ENCODE measurements at places on chromosomes 1 and 21.

DNA sequence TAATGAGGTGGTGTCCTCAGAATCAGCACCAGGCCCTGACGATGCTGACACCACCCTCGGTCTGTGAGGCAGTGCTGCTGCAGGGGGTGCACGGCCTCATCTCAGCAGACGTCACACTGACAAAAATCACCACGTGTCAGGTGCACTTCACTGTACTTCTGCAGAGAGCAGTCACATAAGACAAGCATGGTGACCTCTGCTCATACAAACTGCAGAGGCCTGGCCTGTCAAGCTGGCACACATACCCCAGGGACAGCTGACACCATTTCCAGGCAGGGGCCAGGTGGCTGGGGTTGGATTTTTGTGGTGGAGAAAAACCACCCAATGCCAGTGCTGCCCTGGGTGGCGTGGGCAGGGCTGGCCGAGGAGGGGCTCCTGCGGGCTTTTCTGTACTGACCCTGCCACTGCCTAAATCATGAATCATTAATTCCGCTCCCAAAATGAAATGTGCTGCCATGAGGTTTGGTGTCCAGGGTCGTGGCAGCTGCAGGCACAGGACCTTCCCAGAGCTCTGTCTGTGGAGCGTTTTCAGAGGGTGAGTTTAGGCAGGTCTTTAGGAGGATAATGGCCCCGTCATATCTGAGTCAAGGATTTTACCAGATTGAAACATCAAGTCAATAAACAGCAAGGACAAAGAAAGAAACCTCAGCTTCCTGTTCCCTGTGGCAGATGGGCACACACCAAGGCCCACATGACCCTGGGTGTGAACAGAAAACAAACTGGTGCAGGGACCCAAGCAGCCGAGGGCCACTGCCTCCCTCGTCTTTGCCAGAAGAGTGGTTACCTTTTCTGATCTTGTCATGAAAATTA, 33.4 kb upstream of the GPR153 start:
- DNase-seq: no peak

DNA sequence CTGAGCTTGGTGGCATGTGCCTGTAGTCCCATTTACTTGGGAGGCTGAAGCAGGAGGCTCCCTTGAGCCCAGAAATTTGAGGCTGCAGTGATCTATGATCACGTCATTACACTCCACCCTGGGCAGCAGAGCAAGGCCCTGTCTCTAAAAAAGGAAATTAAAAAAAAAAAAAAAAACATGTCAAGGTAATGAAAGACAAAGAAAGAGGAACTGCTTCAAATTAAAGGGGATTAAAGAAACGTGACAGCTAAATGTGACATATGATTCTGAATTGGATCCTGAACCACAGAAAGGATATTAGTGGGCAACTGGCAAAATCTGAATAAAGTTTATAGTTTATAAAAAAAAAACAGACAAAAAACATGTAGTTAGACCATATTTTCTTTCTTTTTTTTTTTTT, 3.8 kb upstream of the C2CD4D start:
- DNase-seq: no peak

DNA sequence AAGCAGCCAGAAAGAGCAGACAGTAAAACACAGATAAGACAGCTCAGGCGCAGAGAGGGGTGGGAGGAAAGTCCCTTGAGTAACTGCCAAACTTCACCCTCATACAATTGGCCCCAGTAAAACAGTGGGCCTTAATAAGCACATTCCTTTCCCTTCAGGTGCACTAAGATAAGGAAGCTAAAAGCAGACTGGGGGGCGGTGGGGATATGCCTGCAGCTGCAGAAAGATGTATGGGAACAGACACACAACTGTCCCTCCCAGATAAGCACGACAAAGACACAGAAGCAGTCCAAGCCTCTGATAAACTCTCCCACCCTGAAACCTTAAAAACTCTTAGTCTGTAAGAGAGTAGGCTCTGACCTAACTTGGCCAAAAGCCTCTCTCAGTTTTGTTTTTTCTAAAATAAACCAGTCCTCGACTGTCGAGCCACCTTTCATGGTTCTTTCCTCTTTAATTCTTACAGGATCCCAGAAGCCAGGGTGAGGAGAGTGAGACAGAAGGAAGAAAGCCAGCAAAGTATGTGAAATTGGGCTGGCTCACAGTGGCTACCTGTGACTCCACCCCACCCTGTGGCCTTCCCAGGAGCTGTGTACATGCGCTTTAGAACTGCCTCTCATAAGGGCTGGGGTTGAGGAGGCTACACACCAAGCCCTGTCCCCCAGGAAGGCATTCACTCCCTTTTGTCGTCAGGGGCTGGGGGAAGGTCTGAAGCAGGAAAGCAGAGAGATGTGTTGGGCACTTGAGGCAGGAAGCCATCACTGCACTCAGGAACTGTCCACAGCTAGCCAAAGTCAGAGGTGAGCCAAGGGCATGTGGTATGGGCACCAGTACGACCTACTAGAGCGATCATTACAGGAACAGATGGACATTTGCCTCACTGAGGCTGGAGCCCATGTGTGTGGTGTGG, 4.6 kb downstream of the PGLYRP4 start:
- no peak for DNase-seq

DNA sequence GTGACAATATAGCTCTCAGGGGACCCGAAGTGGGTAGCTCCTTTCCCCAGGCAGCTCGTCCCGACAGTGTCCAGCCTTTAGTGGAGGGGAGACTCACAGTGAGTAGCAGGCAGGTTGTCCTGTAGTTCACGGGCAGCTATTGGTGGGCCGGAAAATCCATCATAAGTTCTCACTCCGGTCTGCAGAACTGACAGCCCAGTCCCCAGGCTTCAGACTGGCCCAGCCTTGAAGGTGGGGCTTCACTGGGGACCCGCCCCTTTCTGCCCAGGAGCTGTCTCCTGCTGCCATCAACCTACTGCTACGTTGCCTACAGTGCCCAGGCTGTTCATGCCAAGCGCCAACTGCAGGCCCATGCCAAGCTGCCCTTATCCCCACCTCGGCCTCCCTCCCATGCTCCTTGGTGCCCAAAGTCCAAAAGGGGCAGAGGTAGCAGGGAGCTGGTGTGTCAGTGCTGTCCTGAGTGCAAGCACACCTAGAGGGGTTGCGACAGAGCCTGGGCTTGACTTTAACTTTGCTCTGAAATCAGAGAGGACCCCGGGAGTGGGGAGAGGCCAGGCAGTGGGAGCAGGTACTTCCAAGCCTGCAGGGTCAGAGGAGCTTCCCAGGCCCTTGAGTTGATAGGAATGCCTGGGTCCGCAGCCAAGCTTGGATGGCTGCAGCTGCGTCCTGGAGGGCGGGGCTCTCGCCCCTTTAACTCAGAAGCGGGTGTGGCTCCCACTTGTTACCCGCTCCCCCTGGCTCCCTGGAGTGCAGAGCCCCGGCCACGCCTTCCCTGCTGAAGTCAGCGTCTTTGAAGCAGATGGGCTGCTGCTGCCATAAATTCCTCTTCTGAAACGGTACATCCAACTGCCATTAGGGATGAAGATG, 1144.3 kb upstream of the NCAM2 start:
- no peak for DNase-seq

- DNase-seq: no peak
These were observed 97.8 kb downstream of the DTL start for GRCh38 chr1:212133319-212133718.

DNA sequence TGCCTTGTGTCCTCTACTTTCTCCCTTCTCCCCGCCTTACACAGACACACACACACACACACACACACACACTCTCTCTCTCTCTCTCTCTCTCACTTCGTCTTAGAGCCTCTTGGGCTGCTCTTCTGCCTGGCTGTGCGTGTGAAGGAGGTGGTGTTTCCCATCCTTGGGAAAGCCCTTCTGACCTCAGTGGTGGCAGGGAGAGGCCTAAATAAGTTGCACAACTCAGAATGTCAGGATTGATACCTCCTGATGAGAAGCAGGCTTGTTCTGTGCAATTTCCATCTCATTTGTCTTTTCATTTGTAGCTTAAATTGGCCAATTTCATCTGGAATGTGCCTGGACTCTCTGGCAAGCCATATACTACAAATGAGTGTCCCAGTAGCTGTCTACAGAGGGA, 25.0 kb downstream of the LRRN2 start:
- no peak for DNase-seq

DNA sequence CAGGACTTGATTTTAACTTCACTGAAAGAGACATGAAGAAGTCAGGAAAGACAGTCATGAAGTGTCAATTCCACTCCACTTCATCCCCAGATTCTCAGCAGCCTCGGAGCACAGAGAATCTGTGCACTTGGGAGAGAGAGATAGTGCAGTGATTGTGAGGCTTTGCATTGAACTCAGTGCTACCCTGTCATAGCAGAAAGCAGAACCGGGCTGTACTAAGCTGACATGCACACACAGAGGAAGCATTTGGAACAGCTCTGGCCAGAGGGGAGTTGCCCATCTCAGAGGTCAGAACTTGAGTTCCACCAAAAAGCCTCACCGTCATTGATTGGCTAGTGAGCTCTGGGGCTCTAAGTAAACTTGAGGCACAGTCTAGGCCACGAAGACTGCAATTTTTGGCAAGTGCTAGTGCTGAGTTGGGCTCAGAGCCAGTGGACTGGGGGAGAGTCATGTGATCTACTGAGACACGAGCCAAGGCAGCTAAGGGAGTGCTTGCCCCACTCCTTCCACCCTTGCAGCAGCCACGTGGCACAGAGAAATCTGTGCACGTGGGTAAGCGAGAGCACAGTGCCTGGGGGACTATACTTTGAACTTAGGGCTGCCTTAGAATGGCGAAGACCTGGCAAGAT, 810.2 kb upstream of the ADAMTS5 start:
- no peak for DNase-seq

DNA sequence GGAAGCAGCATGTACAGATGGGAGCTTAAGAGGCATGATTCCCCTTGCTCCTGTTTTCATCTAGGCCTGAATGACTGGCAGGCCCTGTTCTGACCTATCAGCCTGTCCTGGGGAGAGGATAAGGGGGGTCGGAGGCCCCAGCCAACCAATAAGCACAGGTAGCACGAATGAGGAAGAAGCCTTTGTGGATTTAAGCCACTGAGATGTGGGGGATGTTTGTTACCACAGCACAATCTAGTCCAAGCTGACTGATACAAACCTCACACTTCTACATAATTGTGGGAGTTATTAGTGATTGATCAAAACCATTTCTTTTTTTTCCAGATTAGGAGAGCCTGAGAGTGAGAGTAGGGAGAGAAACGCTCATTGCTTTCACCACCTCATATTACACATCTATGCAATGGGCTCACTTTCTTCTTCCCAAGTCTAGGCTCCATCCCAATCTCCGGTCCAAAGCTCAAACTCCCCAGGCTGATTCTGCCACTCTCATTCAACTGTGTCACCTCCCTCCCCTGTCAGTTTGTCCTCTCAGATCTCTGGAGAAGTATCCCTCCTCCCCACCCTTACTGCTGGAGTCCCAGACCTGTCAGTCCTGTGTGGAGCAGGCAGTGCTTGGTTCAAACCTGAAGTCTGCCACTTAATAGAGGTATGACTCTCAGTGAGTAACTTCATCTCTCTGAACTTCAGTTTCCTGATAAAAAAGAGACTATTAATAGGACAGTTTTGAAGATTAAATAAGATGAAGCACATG, 220.5 kb downstream of the PTPRU start:
- no peak for DNase-seq

DNA sequence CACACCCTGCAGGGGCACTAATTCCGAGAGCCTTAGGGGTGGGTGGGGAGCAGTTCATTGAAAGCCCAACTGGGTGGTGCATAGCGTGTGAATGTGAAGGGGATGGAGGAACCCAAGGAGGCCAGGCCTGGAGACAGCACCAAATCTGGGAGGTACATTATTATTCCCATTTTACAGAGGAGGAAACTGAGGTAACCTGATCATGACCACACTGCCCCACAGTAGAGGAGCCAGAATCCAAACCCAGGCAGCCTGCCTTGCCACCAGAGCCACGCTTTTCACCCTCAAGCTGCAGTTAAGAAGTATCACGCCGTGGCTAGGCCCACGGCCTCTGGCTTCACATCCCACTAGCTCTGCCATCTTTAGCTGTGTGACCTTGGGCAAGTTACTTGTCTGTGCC, 633 bp upstream of the BSND start:
- no peak for DNase-seq

- no peak for DNase-seq
These were observed 5.7 kb downstream of the TGFB2 start for GRCh38 chr1:218350801-218351266.

DNA sequence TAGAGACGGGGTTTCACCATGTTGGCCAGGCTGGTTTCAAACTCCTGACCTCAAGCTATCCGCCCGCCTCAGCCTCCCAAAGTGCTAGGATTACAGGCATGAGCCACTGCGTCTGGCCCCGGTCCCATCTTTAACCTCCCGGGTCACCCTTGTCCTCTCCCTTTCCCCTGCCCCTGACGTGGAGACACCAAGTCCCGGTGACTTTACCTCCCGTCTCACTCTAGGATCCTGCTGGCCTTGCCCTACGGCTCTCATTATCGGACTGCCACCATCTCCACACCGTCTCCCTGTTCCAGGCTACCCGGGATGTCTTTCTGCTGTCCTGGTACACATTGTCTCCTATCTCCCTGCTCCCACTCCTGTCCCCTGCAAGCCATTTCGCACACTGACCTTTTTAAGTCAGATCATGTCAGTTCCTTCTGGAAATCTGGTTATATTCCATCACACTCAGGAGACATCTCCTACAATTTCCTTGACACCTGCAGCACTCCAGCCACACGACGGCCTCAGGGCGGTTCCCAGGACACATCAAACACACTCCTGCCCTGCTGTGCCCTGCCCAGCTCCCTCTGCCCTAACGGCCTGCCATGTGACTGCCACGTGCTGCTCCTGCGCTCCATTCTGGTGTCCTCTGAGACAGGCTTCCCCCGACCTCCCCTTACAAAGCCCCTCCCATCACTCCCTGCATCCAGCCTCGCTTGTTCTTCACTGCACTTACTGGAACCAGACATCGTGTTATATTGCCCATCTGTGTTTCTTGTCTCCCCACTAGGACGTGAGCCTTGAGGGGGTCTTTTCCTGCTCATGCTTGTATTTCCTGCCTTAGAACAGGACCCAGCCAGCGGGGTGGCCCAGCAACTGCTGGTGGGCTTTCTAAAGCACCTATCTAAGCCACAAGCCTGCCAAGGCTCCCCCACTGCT, 32.7 kb downstream of the TTC39A start:
- DNase-seq: no peak

DNA sequence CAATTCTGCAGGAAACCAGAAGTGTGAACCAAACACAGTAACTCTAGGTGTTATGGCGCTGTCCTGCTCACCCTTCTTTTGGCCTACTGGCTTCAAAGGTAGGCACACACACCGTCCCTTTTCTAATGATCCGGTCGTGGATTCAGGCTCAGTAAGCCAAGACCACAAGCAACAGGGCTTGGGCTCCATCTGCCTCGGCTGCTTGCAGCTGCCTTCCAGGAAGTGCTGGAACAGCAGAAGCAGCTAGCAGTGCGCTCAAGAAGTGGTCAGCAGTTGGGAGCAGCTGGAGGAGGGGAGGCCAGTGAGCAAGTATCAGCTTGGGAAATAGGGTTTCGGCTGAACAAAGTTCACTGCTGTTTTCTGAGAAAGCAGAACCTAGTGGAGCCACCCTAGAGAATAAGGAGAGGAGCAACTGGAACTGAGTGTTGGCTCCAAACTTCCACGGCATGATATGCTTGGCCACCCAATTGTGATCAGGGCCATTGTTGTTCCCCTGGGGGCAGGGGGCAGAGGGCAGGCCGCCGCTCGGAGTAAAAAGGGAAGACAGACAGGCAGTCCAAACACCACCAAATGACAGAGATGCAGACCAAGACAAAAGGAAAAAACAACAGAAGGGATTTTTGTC, 173.4 kb downstream of the TOMM20 start:
- DNase-seq: no peak

- DNase-seq: no peak
These were observed 29.3 kb upstream of the SELENON start for GRCh38 chr1:25770541-25771220.

- no peak for DNase-seq
These were observed 160.2 kb downstream of the ATP6V1G3 start for GRCh38 chr1:198380275-198380674.
